ENCODE measurements at places on chromosomes 1 and 21.

GRCh38 chr1:28790377-28791035, 21.5 kb upstream of the OPRD1 start:
- H3K36me3 ChIP-seq = no peaks in the 10 kb centered on the region
- DNase-seq = no peak
- H3K4me1 ChIP-seq = peaks cover 13% of the 10 kb centered on the region
- H3K27ac ChIP-seq = peak overlapping the region; percentile 31

DNA sequence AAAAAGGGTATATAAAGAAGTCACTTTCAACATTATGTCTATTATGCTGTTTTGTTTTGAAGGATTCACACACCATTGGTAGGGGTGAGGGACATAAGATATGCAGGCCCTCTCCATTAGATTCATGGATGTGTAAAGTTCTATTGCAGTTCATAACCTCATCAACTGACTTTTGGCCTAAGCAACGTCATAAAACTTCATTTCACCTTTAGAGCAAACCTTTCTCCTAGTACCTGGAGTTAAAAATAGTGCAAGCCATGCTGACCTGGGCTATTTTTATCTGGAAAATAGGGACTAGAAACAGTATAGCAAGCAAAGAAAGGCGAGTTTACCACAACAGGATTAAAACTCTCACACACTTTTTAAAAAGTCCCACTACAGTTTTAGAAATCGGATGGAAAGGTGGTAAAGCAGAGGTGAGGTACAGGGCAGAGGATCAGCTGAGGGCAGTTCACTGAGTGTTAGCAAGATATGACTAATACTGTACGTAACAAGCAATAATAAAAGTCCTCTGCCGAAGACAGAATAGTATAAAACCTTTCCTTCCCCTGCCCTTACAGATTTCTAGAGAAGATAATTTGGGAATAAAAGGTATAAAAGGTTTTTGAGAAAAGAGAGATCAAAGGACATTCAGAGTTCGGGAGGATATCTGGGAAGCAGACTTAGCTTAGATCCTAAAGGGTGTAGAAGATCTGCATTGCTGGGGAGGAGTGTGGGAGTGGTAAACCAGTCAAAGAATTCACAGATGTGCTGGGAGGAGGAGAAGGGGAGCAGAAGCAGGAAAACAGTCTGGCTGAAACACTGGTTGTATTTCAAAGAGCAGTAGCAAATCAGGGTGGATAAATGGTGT, 14.3 kb downstream of the EGLN1 start:
- DNase-seq = no peak
- no peaks in the 10 kb centered on the region for H3K4me1 ChIP-seq
- no peaks in the 10 kb centered on the region for H3K36me3 ChIP-seq
- H3K4me3 ChIP-seq = no peak overlapping the region

GRCh38 chr1:228735871-228736586, 750 bp downstream of the RHOU start:
- peaks cover 9% of the 10 kb centered on the region for H3K36me3 ChIP-seq
- peak; percentile 41 for DNase-seq
- H3K27me3 ChIP-seq = peaks cover 44% of the 10 kb centered on the region
- H3K27ac ChIP-seq = no peak overlapping the region

DNA sequence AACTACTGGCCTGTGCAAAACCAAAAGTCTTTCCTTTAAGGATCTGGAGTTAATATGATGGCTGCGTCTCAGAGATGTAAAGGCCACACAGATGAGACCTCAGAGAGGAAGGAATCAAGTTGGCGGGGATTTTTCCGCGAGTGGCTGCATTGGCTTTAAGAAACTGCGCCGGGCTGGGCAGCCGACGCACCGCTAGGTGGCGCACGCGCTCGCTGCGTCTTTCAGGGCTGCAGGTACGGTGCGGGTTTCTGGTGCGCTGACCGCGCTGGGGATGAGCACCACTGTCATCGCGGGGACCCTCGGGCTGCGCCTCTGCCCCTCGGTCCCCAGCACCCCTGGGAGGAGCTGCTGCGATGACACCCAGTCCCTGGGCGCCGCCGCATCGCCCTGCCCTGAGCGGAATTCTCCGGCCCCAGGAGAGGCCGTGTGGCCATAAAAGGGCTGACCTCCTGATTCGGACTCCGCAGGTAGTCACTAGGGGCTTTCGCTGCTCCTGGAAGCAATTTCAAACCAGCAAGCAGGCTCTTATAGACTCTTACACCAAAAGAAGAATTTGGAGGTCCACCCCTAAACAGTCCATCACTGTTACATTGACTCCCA, 241.0 kb downstream of the KCNJ6 start:
- H3K4me3 ChIP-seq = peak overlapping the region; percentile 10
- peaks cover 9% of the 10 kb centered on the region for H3K36me3 ChIP-seq
- DNase-seq = peak; percentile 85
- peaks cover 32% of the 10 kb centered on the region for H3K4me1 ChIP-seq
- peaks cover 29% of the 10 kb centered on the region for H3K27me3 ChIP-seq

DNA sequence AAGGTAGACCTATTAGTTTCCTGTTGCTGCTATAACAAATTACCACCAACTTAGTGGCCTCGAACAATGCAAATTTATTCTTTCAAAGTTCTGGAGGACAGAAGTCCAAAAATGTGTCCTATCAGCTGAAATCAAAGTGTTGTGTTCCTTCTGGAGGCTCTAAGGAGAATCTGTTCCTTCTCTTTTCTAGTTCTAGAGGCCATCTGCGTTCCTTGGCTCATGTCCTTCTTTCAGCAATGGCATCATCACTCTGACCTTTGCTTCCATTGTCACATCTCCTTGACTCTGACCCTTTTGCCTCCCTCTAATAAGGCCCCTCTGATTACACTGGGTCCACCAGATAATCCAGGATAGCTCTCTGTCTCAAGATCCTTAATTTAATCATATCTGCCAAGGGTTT, 1.2 kb upstream of the MR1 start:
- peaks cover 3% of the 10 kb centered on the region for H3K4me1 ChIP-seq
- H3K27ac ChIP-seq = no peak overlapping the region
- no peaks in the 10 kb centered on the region for H3K36me3 ChIP-seq
- no peaks in the 10 kb centered on the region for H3K27me3 ChIP-seq
- no peak overlapping the region for H3K4me3 ChIP-seq

DNA sequence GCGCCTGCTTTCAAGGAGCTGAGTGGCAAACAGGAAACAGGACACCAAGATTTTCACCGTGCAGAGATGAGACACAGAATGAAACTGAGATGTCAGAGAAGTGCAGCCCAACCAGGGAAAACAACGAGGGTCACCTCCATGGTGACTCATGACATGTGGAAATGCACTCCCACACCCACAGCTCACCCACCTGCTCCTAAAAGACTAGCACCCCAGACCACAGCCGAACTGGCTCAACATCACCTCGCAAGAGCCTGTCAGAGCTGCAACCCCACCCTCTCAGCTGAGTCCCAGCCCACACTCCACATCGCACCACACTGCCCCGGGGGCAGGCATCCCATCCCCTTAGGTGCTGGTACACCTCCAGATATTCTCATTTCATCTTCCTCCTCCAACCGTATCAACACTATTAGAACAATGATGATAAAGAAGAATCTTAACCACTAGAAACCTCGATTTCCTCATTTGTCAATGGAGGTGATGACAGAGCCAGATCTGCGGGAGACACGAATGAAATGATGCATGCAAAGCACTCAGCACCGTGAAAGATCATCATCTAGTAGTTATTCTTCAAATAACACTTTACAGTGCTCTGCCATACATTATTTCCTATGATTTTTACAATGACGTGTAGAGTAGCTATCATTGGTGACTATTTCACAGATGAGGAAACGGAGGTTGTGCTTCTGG, 103.2 kb downstream of the DMRTB1 start:
- H3K36me3 ChIP-seq = peaks cover 9% of the 10 kb centered on the region
- H3K27ac ChIP-seq = no peak overlapping the region
- H3K27me3 ChIP-seq = peaks cover 10% of the 10 kb centered on the region
- no peak overlapping the region for H3K4me3 ChIP-seq

DNA sequence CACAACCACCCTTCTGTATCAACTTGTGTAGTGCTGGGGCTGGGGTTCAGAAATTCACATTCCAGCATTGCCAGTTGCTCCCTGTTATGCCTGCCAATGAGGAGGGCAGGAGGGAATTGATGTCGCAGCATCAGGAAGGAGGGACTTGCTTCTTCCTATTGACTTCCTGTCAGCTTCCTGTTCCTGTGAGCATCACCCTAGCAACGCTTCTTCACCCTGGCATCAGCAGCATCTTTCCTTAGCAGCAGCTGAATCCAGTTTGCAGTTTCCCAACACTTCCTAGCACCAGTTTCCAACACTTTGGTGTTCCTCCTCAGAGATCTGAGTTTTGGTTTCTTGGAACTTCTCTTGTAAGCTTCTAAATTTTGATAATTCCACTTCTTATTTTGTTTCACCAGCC, 8.9 kb upstream of the TRIM62 start:
- H3K4me1 ChIP-seq = no peaks in the 10 kb centered on the region
- no peaks in the 10 kb centered on the region for H3K36me3 ChIP-seq
- H3K4me3 ChIP-seq = no peak overlapping the region
- DNase-seq = no peak

DNA sequence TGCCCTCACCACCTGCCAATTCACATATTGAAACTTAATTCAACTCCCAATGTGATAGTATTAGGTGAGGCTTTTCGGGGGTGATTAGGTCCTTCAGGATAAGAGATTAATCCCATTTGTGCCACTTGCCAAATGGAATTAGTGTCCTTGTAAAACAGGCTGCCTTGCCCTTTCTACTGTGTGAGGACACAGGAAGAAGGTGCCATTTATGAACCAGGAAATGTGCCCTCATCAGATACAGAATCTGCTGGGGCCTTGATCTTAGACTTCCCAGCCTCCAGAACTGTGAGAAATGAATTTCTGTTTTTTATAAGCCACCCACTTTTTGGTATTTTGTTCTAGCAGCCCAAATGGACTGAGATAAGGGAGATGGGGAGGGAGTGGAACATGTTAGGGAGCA, 39.1 kb upstream of the AGL start:
- no peak for DNase-seq
- H3K27ac ChIP-seq = no peak overlapping the region
- no peak overlapping the region for H3K4me3 ChIP-seq
- H3K36me3 ChIP-seq = no peaks in the 10 kb centered on the region
- no peaks in the 10 kb centered on the region for H3K27me3 ChIP-seq

GRCh38 chr1:51266181-51266580, 30.1 kb downstream of the RNF11 start:
- peaks cover 22% of the 10 kb centered on the region for H3K4me1 ChIP-seq
- peaks cover 12% of the 10 kb centered on the region for H3K36me3 ChIP-seq
- no peak for DNase-seq

GRCh38 chr1:1085911-1086841, 12.1 kb upstream of the RNF223 start:
- H3K27me3 ChIP-seq = no peaks in the 10 kb centered on the region
- peak overlapping the region; percentile 57 for H3K27ac ChIP-seq
- no peak for DNase-seq
- no peak overlapping the region for H3K4me3 ChIP-seq

DNA sequence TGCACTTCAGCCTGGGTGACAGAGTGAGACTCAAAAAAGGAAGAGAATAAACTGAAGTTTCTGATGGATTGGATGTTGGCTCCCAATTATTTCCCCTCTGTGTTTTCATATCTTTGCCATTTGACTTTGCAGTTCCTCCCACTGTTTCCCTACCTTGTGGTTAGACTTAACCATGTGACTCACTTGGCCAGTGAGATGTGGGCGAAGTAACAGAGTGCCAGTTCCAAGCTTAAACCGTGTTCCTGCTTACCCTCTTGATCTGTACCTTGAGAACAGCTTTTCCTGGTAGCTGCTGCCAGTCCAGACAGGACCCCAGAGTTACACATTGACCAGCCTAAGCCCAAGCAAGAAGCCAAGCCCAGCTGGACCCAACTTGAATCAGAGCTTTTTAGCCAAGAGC, 323.4 kb downstream of the LTN1 start:
- H3K27ac ChIP-seq = no peak overlapping the region
- no peaks in the 10 kb centered on the region for H3K4me1 ChIP-seq
- H3K27me3 ChIP-seq = no peaks in the 10 kb centered on the region
- H3K36me3 ChIP-seq = no peaks in the 10 kb centered on the region

DNA sequence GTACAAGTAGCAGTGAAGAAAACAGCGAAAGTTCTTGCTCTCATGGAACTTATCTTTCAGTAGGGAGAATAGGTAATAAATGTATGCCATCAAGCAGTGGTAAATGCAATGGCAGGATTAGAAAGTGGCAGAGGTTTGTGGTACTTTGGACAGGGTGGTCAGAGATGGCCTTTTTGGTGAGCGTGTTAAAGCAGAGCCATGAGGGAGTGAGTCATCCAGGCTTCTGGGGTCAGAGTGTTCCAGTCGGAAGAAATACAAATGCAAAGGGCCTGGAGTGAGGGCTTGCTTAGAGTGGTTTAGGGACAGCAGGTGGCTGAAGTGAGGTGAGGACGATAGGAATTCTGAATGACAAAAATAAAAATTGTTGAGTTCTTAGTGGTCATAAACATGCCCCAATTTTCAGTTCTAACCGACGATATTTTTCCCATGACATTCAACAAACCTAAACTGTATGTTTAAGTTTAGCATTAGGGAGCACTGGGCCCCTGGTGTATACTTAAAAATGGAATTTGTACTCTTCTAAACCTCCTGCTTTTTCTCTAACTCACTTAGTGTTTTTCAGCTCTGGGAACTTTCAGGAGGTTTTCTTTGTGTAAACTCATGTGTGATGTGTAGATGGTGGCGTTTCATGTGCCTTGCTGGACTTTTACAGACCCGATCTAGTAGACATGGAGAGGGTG, 78.2 kb downstream of the MACF1 start:
- peaks cover 47% of the 10 kb centered on the region for H3K36me3 ChIP-seq
- H3K27ac ChIP-seq = peak overlapping the region; percentile 46
- H3K4me1 ChIP-seq = peaks cover 29% of the 10 kb centered on the region
- no peaks in the 10 kb centered on the region for H3K27me3 ChIP-seq
- no peak for DNase-seq

DNA sequence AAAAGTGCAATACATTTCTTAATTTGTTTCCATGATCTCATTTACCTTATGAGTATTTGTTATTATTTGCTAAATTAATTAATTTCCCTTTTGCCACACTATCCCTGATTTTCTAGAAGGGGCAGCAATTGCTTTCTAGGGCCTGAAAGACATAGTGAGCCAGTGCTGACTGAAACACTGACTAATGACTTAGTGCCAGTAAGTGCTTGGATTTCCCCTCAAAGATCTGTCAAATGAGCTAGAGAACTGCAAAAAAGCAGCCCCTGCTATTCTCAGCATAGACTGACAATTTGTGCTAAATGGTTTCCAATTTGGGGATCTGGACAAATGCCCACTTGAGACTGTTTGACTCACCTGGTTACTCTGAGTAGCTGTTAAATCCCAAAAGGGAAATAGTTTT, 35.6 kb upstream of the USH2A start:
- peaks cover 23% of the 10 kb centered on the region for H3K4me1 ChIP-seq
- H3K27ac ChIP-seq = no peak overlapping the region
- H3K4me3 ChIP-seq = no peak overlapping the region
- DNase-seq = no peak
- no peaks in the 10 kb centered on the region for H3K36me3 ChIP-seq

GRCh38 chr1:178031856-178032320, 62.0 kb upstream of the RASAL2 start:
- DNase-seq = peak; percentile 80
- no peak overlapping the region for H3K27ac ChIP-seq
- no peak overlapping the region for H3K4me3 ChIP-seq
- H3K36me3 ChIP-seq = peaks cover 5% of the 10 kb centered on the region
- no peaks in the 10 kb centered on the region for H3K27me3 ChIP-seq

Data from WTC11 (cell line).